ENCODE measurements at places on chromosomes 16 and 17.

- no peak for DNase-seq
Observed at GRCh38 chr16:21645261-21645721, 7.1 kb downstream of the IGSF6 start.

GRCh38 chr16:67013823-67014633 lies 14.9 kb upstream of the CBFB start:
- DNase-seq = peak; percentile 53

DNA sequence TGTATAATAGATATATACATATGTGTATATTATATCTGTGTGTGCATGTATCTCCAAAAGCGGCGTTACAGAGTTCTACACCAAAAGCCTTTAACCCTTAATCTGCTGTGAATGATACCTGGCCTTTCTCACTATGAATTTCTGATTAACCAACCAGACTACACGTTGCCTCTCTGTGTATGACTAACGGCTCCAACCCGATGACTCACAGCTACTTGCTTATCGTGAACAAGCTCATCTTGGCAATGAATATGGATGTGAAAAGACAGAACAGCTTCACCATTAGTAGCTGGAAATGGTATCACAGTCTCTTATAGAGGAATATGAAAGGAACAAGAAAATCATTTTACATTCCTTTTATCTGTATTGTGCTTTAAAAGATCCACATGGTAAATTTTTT lies 23.8 kb upstream of the ARHGAP44 start:
- no peak for DNase-seq

- no peak for DNase-seq
Observed at GRCh38 chr16:19861811-19862327, 22.8 kb downstream of the GPRC5B start.

- no peak for DNase-seq
Observed at GRCh38 chr16:6281274-6281673, 1051.4 kb upstream of the RBFOX1 start.

- no peak for DNase-seq
Observed at GRCh38 chr17:50210240-50211225, 9.1 kb upstream of the COL1A1 start.

GRCh38 chr17:72171703-72172667 lies 51.2 kb downstream of the SOX9 start:
- DNase-seq = no peak

- no peak for DNase-seq
Observed at GRCh38 chr16:75372236-75372856, 61.0 kb downstream of the CFDP1 start.

DNA sequence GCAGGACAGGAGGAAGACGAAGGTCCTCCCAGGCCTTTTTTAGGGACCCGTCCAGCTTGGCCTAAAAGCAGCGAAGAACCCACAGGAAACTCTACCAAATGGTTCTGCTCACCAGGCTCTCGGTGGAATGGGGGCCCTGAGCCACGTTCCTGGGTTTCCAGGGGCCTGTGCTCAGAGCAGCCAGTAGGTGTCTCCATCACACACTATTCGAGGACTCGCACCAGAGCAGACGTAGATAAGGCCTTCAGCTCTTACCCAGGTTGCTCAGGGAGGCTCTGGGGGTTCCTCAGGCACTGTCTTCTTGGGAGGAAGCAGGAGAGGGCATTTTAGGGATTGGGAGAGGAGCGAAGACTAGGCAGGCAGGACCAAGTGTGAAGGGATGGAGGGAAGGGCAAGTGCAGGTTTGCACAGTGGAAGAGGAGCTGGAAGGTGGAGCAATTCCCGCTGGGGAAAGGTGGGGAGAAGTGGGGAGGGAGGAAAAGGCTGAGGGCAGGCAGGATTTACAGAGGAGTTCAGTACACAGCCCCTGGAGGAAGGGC lies 157.1 kb downstream of the RGS9 start:
- DNase-seq = peak; percentile 31

DNA sequence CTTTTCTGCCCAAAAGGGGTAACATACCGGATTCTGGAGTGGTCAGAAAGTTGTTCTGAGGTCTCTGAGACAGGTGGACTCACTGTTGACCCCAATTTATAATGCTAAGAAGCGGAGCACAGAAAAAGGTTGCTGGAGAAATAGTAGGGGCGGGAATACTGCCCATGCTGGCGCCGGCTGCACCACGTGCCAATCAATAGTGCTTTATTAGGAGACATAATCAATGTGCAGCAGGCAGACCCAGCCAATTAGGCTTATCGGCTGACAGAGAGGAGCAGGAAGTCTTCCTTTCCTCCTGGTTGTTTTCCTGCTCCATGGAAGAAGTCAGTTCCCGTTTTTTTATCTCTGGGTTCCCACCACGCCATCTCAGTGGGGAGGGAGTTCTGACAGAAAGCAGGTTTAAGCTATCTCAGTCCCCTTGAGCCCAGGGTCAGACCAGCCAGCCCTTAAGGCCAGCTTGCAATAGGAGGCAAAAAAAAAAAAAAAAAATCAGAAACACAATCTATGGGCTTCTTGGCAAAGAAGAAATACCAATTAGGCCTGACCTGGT lies 68.2 kb upstream of the IRX6 start:
- DNase-seq = no peak

- DNase-seq = no peak
Observed at GRCh38 chr16:57701759-57702371, 7.3 kb downstream of the DRC7 start.

DNA sequence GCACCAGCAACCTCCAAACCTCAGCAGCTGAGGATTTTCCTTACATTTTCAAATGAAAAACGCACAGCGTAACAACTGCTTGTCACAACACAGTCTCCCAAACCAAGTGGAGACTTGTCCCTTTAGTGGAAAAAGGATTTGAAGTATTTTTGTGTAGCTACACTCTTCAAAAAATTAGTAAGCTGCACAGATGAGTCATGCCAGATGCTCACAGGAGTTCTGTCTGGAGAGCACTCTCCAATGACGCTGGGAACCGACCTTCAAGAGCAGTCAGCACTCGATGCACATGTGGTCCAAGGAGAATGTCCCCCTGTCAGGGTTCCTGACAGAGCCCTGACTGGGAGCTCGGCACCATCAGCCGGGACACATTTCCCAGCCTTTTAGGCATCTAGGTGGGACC lies 39.8 kb downstream of the MAP1LC3B start:
- DNase-seq = no peak

DNA sequence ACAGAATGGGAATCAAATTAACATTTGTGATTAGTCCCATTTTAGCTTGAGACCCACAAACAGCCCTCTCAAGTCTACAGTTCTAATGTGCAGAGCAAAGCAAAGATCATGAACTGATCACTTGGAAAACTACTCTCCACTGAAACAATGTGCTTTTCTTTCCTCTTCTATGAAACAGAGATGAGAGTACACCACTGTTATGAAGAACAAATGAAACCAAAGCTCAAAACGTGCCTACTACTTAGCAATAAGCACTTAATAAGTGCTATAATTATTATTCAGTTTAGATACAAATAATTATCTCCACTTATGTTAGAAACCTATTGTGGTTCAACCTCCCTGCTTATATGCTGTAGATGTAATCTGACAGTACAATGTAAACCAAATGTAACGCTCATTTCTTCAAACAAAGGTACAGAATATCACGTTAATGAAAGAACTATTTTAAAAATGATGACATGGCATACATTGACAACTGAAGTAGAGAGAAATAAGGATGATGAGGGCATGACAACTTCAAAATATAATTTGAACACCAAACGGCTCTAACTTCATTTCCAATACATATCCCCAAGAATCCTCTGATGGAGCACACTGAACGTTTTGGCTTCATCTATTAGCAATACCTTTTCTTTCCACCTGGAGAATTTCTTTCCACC lies 2.0 kb downstream of the VPS35 start:
- DNase-seq = no peak

DNA sequence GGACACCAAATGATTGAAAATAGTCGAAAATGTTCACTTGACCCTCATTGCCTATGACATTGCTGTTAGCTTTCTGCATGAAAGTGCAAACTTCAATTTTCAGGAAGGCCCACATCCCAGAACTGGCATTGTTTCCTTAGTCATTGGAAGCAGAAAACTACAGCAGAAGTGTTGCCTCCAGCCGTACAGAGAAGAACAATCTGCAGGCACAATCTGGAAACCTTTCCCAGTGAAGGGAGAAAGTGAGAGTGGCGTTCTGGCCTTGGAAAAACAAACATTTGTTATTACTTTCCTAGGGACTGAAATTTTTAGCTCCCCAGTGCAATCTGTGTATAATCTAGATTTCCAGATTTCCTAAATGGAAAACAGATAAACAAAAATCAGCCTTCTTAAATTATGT lies 529.5 kb upstream of the RBFOX1 start:
- no peak for DNase-seq

GRCh38 chr17:16108386-16108785 lies 106.9 kb downstream of the NCOR1 start:
- no peak for DNase-seq

- no peak for DNase-seq
Observed at GRCh38 chr16:2687531-2688308, 5.4 kb downstream of the KCTD5 start.

DNA sequence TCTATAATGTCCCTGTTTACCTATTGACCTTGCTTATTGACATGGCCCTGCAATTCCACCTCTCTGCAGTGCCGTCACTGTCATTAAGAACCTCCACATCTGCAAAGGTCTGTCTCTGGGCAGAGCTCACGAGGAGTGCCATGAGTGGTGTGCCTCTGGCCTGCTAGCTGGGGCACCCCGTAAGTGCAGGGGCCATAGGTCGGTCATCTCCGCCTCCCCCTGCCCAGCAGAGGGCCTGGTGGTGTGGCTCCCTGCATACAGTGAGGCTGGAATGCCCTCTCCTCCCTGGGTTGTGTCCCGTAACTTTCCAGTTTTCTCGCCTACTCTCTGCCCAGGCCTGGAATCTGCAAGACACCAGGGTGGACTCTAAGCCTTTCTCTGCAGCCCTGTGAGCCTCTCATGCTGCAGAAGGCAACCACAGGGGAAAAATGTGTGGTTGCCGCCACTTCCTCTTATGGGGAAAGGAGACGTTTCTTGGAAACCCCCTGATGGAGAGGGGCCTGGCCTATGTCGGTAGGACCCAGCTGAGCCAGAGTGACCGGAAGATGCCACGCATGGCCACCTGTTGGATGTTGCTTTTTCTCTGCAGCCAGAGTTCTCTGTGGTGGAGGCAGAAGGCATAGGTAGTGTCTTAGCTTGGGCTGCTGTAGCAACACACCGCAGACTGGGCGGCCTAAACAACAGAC lies 2.7 kb upstream of the SNX20 start:
- no peak for DNase-seq

GRCh38 chr16:66947302-66948065 lies 12.2 kb downstream of the CES2 start:
- DNase-seq = peak; percentile 56

GRCh38 chr17:5588584-5588983 lies 4.3 kb upstream of the NLRP1 start:
- DNase-seq = no peak

- no peak for DNase-seq
Observed at GRCh38 chr16:51137097-51137496, 14.0 kb downstream of the SALL1 start.
